ENCODE measurements at places on chromosomes 2 and 18. TPM values are rescaled to one million over a fixed set of nuclear protein-coding genes. Genes with fewer than 3 reads are reported as not detected.

RPL31 gene
- 520 TPM for total RNA-seq

ANKRD30B gene
- total RNA-seq: not detected

OSR1 gene
- total RNA-seq: 180 TPM

UGT1A5 gene
- total RNA-seq: not detected

SERPINB10 gene
- not detected for total RNA-seq

CPO gene
- 3.0 TPM for total RNA-seq

ANKRD23 gene
- 6.0 TPM for total RNA-seq

GLI2 gene
- 4.9 TPM for total RNA-seq

ALPI gene
- not detected for total RNA-seq

ABCA12 gene
- total RNA-seq: not detected
